ENCODE measurements at places on chromosomes 11 and 22. TPM values are rescaled to one million over a fixed set of nuclear protein-coding genes. Genes with fewer than 3 reads are reported as not detected.

The SEC14L6 gene
- not detected for total RNA-seq

The GPHA2 gene
- not detected for total RNA-seq

The ZNF280B gene
- total RNA-seq, result 1.3 TPM

The TMEM191B gene
- not detected for total RNA-seq

The PTPRJ gene
- total RNA-seq, result 44.3 TPM

The HOATZ gene
- not detected for total RNA-seq

The SLC22A6 gene
- not detected for total RNA-seq

The APOBEC3A gene
- total RNA-seq, result 1.8 TPM

The IMMP1L gene
- 3.1 TPM for total RNA-seq

Data from stomach (tissue), 19 donors.